ENCODE measurements at places on chromosomes 1 and 21.

DNA sequence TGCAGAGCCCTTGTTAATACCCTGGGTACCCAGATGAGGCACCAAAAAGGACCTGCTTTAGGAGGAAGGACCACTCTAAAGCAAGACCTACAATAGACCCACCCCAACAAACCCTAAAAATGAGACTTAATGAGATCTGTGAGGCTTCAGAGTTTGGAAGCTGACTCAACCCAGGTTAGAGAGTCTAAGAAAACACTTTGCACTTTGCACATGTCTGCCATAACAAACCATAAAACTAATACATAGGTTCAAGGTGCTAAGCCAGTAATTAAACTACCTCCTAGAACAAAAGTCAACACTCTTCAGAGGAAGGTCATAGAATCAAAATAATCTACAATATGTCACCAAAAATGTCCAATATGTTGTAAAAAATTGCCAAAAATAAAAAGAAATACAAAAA, 124.7 kb upstream of the C1orf21 start:
- no peak for DNase-seq

DNA sequence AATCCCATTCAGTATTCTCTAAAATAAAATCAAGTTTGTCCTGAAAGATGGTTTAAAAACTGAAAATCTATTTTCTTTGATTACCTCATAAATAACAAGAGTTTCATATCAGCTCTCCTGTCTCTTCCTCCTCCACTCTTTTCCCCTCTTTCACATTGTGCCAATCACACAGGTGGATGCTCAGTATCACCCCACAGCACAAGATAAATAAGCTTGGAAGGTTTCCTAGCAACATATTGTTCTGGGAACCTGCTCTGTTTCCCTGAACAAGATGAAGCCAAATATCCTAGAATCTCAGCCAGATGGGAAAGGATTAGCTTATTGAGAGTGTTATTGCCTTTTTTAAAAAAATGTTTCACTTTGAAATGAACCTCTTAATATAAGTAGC, 45.7 kb upstream of the CACYBP start:
- DNase-seq, result no peak

- no peak for DNase-seq
Observed at GRCh38 chr1:102961549-102961948, 146.8 kb downstream of the COL11A1 start.

GRCh38 chr21:45863267-45863666, 118.3 kb upstream of the COL6A1 start:
- DNase-seq, result no peak

DNA sequence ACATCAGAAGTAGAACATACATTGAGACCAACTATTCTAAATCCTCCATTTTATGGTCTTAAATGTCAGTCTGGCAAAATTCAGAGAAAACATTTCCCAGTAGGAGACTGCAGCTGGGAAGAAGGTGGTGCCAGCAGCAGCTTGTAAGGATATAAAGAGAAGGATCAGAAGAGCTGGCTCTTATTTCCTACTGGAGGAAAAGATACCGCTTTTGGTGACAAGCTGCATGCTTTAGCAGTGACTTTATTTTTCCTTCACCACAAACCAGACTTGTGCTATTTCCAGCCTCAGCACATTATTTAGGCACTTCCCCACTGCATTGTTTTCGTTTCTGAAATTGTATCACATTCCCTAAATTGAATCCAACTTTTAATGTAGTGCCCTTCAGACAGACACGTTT, 28.4 kb downstream of the RNF11 start:
- DNase-seq, result no peak

GRCh38 chr1:195475568-195475967, 1132.7 kb downstream of the KCNT2 start:
- no peak for DNase-seq

DNA sequence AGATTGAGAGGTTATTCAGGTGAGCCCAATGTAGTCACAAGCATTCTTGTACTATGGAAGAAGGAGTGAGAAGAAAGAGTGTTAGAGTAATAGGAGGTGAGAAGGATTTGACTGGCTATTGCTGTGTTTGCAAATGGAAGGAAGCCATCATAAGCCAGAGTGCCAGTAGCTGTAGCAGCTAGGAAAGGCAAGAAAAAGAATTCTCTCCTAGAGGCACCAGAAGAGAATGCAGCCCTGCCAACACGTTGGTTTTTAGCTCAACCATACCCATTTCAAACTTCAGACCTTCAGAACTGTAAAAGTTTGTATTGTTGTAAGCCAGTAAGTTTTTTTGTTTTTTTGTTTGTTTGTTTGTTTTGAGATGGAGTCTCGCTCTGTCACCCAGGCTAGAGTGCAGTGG, 8.9 kb upstream of the IL12RB2 start:
- DNase-seq, result no peak

- no peak for DNase-seq
Observed at GRCh38 chr1:173871091-173871490, 2.9 kb downstream of the ZBTB37 start.

Data from stimulated activated naive CD8-positive, alpha-beta T cell treated with anti-CD3 and anti-CD28 coated beads, Interleukin-15, amount 100 ng/mL, for 72 hours (primary cell).